ENCODE measurements at places on chromosomes 6 and 20.

DNA sequence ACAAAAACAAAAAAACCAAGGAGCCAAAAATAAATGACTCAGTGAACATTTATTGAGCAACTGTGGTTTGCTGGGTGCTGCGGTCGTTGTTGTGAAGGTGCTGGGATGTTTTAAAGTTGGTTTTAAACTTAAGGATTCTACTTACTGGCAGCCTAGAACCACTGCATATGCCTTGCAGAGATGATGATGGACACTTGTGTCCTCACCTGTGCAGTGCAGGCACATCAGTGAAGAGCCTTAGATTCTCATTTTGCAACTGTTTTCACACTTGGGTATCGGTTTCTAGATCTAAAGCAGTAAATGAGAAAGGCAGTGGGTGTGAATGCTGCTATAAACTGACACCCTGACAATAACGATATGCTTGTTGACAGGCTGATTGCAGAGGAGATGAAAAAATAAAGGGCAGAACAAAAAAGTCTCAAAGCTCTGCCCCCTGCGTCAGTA lies 68.8 kb downstream of the UTRN start:
- peak; percentile 58 for DNase-seq

- no peak for DNase-seq
These were observed 4.1 kb downstream of the ANGPT4 start for GRCh38 chr20:911882-912600.

- no peak for DNase-seq
These were observed 157.8 kb downstream of the CLIC5 start for GRCh38 chr6:45857827-45858226.

DNA sequence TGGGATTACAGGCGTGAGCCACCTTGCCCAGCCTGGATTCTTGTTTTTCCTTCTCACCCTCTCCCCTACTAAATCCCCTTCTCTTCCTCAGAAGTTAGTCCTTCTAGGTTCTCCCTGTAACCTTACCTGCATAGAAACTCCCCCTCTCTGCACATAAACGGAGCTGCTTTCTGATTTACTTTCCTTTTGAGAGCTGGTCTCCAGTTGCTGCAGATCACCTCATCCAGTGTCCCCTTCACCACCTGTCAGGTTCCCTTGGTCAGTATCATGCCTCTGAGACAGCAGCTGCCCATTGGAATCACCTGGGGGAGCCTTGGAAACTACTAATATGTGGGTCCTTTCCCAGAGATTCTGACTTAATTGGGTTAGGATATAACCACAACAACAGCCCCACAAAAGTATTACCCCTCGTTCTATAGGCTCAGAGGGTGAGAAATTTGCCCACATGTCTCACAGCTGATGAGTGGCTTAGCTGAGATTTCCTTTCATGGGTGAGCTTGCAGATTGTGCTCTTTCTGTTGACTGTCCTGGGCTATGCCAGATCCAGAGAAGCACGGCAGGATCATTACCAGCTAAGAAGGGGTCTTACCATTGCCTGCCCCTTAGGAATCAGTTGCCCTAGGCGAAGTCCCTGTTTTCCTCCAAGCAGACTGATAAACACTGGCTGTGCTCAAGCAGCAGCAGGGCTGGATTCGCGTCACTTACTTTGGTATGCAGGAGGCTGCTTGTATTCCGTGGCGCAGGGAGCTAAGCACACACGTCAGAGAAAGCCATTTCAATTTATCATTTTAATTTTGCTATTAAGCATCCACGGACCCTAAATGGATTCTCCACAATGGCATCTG lies 51.3 kb downstream of the AKAP12 start:
- no peak for DNase-seq

DNA sequence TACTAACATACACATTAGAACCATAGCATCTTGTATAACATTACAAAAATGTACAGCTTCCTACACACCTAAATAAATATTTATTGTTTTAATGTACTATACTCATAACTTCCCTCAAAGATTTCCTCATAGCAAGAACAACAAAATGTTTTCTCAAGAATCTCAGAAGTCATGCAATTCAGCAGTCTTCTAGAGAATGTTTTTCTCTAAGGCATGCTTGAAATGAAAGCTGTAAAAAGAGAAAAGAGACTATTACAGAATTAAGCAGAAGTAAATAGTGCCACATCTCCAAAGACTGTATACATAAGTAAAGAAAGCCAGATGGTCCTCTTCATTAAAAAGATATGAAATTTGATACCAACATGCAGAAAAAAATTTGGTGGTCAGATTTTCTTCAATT lies 672.2 kb downstream of the EPM2A start:
- DNase-seq, result peak; percentile 5

DNA sequence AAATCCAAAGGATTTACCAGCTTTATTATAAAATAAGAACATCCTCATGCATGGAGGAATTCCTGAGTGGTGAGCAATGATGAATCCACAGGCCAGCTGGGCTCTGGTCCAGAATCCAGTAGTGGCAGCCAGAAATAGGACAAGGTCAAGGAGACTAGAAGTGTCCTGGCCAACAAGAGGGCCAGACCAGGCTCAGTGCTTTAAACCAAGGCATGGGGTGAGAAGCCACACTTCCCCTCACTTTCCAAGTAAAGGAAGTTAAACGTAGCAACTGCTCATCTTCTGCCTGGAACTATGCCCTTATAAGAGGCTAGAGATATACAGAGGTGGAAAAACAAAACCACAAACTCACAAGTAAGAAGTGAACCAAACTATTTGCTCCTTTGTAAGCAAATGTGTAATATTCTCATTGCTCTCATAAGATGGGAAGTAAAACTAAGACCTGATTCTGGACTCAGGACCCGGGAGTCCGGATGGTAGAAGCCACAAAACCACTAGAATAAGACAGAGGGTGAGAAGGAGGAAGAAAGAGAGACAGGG lies 253.2 kb downstream of the UST start:
- DNase-seq, result peak; percentile 16

- DNase-seq, result no peak
These were observed 9.7 kb upstream of the MARCKS start for GRCh38 chr6:113847447-113847846.

All from inflammatory macrophage treated with lipopolysaccharide for 4 hours (primary cell).